ENCODE measurements at places on chromosomes 13 and 19.

- no peak for DNase-seq
These were observed 1.8 kb downstream of the ZNF114 start for GRCh38 chr19:48271531-48272151.

DNA sequence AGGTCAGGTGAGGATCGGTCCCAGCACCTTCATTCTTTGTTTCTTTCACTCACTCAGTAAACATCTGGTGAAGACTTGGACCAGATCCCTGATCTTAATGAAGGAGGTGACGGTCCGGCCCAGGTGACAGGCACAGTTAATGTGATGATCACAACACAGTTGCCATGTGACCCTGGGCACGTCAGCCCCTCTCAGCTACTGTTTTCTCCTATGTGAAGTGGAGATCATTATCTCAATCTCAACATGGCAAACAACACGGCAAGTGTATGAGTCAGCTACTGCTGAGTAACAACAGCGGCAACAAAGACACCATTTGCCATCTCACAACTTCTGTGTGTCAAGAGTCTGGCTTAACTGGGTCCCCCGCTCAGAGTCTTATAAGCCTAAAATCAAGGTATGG is 74.6 kb downstream of the GNG7 start:
- DNase-seq, result no peak

DNA sequence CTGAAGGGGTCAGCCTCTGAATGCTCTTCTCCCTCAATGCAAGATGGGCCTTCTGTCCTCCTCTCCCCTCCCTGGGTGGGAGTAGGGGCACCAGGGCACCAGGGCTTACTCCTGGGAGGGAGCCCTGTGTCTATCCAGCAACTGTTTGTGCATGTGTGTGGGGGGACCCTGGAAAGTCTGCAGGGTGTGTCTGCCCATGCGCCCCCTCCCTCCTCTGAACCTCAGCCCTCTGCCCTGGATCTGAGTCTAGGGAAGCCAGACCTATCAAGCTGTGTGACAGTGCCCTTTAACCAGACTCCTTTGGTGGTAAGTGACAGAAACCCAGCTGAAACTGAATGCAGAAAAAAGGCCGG is 213.3 kb upstream of the ZNF536 start:
- DNase-seq, result no peak

DNA sequence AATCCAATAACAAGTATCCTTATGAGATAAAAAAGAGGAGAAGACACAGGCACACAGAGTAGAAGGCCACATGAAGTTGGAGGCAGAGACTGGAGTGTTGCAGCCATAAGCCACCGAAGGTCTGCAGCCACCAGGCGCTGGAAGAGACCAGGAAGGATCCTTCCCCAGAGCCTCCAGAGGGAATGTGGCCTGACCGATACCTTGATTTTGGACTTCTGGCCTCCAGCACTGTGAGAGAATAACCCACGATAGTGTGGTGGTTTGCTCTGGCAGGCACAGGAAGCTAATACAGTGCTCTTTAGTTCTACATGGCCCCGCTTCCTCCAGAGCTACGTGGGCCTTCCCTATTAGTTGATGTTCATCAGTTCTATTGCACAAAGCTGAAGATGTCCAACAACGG is 15.3 kb upstream of the SULT2A1 start:
- DNase-seq, result no peak

DNA sequence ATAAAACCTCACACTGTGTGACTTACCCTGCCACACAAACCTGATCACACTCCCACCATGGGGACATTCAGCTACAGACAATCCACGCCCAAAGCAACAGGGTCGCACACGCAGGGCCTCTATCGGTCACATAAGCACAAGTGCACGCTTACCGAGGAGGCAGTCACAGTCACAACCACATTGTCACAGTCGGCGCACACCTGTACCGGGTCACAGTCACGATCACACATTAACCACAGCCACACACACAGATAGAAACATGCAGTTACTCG is 579 bp downstream of the ZNF566 start:
- DNase-seq, result no peak

- no peak for DNase-seq
These were observed 4.9 kb downstream of the ZNF333 start for GRCh38 chr19:14694641-14695266.

GRCh38 chr19:6271251-6271650 is 8.5 kb downstream of the MLLT1 start:
- DNase-seq, result no peak

DNA sequence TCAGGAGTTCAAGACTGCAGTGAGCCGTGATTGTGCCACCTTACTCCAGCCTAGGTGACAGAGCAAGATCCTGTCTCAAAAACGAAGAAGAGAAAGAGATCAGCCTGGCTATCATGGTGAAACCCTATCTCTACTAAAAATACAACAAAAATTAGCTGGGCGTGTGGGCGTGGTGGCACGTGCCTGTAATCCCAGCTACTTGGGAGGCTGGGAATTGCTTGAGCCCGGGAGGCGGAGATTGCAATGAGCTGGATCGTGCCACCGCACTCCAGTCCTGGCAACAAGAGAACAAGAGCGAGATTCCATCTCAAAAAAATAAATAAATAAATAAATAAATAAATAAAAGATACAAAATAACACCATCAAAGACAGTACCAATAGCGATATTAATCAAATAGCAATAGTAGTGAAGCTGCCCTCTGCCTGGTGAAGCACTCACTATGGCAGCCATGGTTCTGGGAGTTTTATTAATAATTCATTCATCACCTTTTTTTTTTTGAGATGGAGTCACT is 53.9 kb downstream of the NFIC start:
- no peak for DNase-seq

GRCh38 chr19:44728178-44728577 is 20.3 kb upstream of the BCL3 start:
- DNase-seq, result no peak

- DNase-seq, result no peak
These were observed 121.7 kb upstream of the MAB21L1 start for GRCh38 chr13:35598233-35598632.

- peak; percentile 16 for DNase-seq
These were observed 2.9 kb downstream of the CEBPG start for GRCh38 chr19:33376423-33376822.

- peak; percentile 31 for DNase-seq
These were observed 87.6 kb downstream of the ARHGEF7 start for GRCh38 chr13:111202745-111203144.

- peak; percentile 48 for DNase-seq
These were observed 880 bp upstream of the TMEM160 start for GRCh38 chr19:47049307-47049700.

GRCh38 chr19:19050731-19051130 is 13.1 kb upstream of the SLC25A42 start:
- DNase-seq, result no peak

- no peak for DNase-seq
These were observed 65.4 kb downstream of the RUBCNL start for GRCh38 chr13:46321494-46322225.

DNA sequence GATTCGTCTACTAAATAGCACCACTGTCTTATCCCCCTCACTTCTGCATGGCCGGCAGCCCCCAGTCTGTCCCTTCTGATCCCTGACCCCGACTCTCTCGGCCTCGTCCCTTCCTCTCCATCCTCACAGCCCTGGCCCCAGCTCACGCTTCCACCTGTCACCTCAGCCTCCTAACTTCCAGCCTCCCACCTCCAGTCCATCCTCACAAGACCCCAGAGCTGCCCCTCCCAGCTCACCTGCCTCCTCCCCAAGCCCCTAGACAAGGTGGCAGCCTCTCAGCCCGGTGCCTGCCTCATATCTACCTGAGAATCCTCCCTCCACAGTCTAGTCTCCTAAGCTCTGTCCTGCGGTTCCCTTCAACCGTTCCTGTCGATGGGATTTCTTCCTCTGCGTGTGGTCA is 10.0 kb downstream of the KCNC3 start:
- no peak for DNase-seq

- no peak for DNase-seq
These were observed 13.3 kb downstream of the ZDHHC20 start for GRCh38 chr13:21445759-21446158.

DNA sequence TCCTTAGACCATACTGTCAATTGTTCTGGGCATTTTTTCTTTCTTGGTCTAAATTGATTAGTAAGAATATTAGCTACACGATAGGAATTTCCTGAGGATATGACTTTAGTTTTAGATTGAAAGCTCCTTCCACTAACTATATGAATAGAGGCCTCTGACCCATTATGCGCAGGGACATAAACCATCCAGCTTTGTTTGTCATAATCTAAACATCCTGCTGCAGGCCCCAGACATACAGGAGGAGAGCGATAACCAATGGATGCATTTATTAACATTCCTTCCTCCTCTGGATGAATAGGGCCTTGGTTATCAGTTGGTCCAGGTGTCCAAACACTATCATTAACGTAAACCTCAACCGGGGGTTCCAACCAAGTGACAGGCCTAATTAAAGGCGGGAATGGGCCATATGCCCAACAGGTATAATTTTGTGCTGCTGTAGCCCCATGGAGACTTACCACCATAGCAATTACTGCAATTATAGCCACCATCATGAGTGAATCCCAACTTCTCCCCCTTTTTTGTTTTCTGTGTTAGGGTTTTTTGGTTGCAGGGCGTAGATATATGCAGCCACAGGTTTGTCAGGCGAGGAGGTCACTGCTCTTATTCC is 32.6 kb downstream of the CLEC4M start:
- DNase-seq, result no peak

DNA sequence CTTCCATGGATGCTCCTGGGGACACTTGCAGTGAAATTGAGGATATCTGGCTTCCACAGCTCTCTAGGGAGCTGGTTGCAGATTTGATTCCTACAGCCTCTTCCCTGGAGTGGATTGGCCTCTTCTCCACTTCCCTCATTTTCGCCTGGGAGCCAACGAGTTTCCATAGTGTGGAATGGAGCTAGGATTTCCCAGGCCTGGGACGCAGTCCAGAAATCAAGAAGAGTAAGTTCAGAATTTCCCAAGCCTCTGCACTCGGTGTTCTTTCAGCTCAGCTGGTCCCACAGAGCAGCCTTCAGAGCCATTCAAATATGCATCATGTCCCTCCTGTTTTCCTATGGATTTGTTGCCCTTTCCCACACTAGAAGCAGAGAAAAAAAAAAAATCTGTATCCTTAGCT is 68.2 kb downstream of the RAP2A start:
- DNase-seq, result no peak

DNA sequence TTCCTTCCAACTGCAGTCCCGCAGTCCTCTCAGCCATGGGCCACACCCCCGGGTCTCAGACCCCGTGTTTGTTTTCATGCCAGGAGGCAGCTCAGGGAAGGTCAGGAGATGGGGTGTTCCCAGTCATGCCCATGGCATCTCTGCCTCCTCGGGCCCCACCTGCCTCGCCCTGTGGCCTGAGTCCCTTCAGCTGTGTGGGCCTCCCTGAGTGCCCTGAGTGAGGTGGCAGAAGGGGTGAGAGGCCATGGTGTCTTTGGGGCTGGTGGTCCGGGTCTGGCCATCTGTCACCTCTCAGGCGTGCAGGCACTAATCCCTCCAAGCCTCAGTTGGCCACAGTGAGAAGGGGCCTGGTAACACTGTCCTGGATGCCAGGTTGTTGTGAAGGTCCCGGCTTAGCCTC is 10.9 kb upstream of the KDM4B start:
- DNase-seq, result no peak

DNA sequence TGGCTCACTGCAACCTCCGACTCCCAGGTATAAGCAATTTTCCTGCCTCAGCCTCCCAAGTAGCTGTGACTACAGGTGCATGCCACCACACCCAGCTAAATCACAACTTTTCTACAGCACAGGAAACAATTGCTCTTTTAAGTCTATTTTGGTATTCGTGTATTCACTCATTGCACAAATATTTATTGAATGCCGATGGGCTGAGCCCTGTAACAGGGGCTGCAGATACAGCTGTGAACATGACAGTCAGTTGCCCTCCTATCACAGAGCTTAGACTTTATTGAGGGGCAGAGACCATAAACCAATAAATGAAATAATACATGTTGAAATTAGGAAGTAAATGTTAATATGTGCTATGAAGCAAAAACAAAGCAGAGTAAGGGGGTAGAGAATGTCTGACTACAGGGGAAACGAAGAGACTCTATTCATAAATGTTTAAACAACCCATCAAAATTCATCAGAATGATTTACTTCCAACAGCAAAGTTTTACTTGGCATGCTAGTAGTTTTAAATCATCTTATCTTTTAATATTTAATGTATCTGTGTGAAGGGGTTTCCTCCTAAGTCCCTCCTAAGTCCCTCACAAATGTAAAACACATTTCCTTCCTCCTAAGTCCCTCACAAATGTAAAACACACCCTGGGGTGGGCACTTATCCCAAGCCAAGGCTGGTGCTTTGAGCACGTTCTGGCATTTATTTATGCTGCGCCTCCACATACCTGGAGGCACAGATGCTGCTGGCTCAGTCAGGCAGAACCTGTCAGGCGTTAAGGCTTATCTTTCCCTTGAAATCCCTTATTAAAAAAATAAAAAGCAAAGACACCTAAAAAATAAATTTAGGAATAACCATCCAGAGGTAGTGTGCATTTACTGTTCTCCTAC is 140.8 kb downstream of the MIPEP start:
- no peak for DNase-seq

DNA sequence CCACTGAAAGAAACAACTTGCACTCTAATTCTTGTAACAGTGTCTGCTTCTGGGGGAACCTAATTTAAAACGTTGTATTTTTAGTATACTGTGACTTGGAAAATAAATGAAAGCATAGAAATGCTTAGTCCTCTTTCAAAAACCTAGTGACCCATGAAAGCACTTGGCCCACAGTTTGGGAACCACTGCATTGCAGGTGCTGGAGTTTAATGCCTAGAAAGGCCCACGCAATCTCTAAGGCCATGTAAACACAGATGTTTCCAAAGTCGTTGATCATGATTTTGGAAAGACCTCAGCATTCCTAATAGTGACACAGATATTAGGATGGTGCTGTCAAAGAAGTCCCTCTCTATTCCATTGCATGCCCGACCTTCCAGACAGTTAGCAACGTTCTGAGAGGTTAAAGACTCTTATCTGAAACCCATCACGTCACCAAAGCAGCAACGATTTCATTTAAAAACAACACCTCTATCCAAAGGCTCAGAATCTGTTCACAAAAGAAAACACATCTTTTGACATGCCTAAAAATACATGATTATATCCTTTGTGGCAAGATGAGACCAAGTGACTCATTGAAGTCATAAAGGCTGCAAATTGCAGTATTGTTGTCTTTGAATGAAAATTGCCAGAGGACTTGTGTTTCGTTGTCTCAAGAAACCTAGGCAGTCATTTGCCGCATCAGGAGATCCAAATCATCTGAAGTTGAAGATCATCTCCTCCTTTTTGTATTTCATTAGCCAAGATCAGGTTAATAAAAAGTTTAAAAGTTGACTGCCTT is 328.0 kb upstream of the ZNF507 start:
- DNase-seq, result no peak

DNA sequence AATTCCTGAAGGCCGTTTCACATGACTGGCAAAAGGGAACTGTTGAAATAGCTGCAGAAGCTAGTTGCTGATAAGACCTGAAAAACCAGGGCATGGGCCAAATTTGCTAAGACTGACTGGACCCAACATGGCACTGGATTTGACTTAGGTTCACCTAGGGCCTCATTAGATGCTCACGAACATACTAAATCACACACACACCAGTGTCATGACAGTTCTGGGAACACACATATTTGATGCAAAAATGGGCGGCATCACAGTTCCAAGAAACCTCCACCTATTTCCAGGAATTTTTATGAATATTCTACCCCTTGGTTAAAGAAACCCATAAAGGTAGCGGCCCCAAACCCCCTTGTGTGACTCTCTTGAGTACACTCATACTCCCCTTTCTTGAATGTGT is 99.6 kb upstream of the OBI1 start:
- DNase-seq, result no peak

Data from amniotic stem cell (primary cell).